ENCODE measurements at places on chromosomes 7 and 10.
A peak's percentile ranks its signal among the peaks of the same experiment; 100 is the strongest.

DNA sequence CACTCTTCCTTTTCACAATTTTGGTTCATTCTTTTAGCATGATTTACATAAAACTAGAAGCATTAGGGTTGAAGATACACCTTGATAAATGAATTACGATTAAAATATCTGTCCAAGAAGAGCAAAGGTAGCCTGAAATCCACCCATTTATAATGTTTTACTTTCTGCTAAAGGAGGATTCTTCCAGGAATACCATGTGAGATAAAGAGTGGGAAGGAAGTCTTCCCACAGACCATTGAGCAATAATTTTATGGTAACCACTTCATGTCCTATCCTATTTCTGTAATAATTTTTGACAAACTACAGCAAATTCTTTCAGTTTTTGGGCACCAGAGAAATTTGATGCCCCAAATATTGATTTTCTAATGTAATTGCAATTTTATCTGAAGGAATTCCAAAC is 150.6 kb upstream of the STEAP4 start:
- DNase-seq: no peak

GRCh38 chr7:44766416-44766801 is 17.8 kb downstream of the ZMIZ2 start:
- DNase-seq: no peak

- DNase-seq: no peak
Observed at GRCh38 chr7:136167991-136168390, 190.8 kb upstream of the MTPN start.

DNA sequence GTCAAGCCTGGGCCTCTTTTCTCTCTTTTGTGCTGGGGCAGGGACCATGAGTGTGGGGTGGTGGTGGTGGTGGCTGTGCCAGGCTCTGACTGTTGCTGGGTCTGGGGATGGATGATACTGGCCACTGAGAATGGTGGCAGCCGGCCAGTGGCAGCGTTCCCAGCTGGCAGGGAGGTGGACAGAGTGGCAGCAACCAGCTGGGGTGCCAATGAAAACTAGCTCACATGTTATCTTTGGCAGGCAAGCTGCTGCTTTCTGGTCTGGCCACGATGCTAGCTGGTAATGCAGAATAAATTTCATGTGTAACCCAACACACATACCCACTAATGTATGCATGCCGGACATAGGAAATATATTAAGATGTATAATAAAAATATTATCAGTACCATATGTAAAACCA is 95.0 kb upstream of the SLC26A5 start:
- no peak for DNase-seq

- DNase-seq: no peak
Observed at GRCh38 chr7:129095258-129095657, 40.3 kb upstream of the TNPO3 start.

DNA sequence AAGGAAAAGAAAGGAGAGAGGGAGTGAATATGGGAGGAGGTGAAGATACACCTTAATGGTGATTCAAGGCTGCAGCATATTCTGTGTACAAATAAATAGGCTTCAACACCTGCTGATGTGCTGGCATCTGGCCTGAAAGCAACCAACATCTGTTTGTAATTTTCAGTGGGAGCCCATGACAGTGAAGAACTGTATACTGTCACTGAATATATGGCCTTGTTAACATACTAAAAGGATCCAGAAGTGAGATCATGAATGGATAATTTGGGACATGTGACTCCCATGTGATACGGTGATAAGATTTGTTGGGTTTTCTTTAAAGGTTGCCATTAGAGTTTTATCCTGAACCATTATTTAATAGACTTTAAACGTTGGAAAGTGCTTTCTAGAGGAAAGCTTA is 459.3 kb downstream of the CNTNAP2 start:
- no peak for DNase-seq

GRCh38 chr10:18472977-18473376 is 178.4 kb downstream of the NSUN6 start:
- peak; percentile 14 for DNase-seq

DNA sequence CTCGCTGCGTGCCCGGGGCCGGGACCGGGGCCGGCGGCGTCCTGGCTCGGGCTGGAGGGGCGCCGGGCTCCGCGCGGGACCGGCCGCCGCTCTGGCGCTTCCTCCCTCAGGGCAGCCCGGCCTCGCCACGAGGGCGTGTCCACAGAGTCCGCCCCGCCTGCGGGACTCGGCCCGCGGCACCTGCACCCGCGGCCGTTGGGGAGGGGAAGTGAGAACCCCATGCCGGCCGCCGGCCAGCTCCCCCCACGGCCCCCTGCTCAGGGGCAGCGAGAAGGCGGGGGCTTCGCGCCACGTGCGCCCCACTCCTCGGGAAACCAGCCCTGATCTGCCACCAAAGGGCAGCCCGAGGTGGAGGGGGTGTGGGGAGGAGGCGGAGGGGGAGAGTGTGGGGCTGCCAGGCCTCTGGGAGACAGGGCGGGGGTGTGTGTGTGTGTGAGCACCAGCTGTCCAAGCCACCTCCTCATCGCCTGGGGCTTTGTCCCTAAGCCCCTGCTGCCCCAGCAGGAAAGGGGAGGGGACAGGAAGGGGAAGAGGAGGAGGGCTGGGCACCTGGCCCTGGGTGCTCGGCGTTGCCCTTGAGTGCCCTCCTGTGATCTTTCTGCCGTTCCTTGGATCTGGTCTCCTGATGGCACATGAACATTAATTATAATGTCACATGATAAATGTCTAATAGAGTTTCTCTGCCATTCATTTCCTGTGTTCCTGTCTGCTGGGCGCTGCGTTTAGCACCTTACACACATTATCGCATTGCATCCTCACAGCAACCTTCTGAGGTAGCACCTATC is at the start of gene PIK3AP1:
PIK3AP1 (minus strand) TSS at position 93 of the 785 bp plus-strand sequence. CDS start 120 bp downstream, outside the sequence.
- peak; percentile 90 for DNase-seq

GRCh38 chr7:28641752-28642545 is 229.6 kb downstream of the CREB5 start:
- DNase-seq: no peak

DNA sequence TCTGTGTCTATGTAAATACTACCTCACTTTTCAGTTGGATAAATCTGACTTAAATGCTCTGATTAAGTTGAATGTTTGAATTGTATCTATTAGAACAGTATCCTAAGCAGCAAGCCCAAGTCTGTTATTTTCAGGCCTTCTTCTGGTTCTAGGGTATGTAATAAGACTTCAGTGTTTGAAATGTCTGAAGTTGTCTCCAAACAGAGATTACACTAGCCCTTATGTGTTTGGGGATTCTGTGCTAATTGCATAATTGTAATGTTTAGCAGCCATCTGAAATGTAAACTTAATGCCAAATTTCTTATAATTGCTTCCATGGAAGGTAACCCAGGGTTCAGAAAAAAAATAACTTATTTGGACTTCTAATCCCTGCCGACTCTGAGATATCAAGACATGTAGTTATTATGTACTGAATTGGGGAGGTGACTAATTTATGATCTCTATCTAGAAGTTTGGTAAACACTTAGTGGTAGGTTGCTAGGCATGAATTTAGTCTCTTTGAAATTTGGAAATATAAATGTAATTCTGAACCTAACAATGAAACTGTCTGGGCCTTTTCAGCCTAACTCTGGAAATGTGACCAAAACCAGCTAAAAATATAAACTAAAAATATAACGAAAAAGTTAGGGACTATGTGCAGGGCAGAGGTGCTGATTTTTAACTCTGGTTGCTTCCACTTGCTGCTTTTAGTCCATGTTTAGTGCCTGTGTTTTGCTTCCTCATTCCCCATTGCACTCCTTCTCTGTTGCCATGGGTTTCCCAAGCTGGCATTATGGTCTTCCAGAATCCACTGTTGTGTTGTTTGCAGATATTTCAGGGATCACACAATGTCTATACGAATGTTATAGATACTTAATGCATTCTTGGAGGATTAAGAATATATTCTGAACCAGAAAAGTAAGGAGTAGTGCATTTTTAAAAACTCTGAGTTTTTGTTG is 54.8 kb downstream of the MCU start:
- DNase-seq: no peak

GRCh38 chr10:49350846-49351532 is 44.9 kb downstream of the DRGX start:
- DNase-seq: no peak

GRCh38 chr10:124324856-124325632 is 93.7 kb downstream of the OAT start:
- DNase-seq: no peak

GRCh38 chr10:69516316-69516715 is 56.9 kb downstream of the NEUROG3 start:
- DNase-seq: peak; percentile 82

- no peak for DNase-seq
Observed at GRCh38 chr10:62050893-62051433, 149.5 kb downstream of the ARID5B start.

- peak; percentile 90 for DNase-seq
Observed at GRCh38 chr10:117226813-117227451, 14.0 kb upstream of the SLC18A2 start.

GRCh38 chr10:33967606-33968120 is 633.2 kb upstream of the NRP1 start:
- DNase-seq: no peak

DNA sequence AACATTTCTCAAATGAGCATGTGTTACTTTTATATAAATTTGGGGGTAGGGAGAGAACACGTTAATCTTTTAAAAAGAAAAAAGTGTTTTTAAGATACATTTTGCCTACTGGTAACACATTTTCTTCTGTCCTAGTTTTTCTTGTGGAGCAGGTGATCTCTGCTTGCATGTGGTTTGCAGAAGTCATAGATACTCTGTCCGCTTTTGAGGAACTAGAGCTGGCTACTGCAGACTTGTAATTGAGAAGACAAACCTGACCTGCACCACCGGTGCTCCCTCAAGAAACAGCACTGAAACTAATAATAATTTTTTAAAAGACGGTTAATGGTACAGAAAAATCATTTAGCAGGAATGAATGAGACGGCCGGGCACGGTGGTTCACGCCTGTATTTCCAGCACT is 243.1 kb downstream of the KIAA1217 start:
- no peak for DNase-seq

GRCh38 chr7:44977959-44978335 is 868 bp downstream of the MYO1G start:
- peak; percentile 74 for DNase-seq

- DNase-seq: peak; percentile 79
Observed at GRCh38 chr7:38327637-38328036, 54.2 kb upstream of the TARP start.

GRCh38 chr7:68601826-68602225 is 996.4 kb upstream of the AUTS2 start:
- no peak for DNase-seq

- DNase-seq: no peak
Observed at GRCh38 chr10:113259576-113260226, 293.2 kb upstream of the HABP2 start.

DNA sequence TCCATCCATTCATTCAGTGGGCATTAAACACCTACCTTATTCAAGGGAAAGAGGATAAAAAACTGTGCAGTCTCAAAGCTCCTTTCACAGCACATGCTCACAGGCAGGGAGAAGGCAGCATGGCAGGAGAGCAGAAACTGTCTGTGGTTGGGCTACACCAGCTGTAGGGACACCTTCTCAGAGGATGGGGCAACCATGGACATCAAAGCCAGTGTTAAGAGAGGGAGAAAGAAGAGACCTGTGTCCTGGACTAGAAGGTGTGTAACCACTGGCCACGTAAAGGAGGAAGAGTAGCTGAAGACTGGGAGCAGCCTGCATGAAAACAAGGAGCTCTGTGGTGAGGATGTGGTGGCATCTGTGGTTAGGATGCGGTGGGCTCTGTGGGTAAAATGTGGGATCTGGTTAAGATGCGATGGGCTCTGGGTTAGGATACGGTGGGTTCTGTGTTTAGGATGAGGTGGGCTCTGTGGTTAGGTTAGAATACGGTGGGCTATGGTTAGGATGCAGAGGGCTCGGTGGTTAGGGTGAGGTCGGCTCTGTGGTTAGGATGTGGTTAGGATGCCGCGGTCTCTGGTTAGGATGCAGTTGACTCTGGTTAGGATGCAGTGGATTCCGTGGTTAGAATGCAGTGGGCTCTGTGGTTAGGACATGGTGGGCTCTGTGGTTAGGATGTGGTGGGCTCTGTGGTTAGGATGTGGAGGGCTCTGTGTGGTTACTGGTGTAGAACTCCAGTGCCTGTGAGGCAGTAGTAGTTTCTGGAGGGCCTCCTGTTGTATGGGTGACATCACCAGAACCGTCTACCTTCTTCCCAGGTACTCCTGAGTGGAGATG is 197.6 kb downstream of the WDR37 start:
- DNase-seq: peak; percentile 53

- DNase-seq: peak; percentile 59
Observed at GRCh38 chr10:67666416-67667034, 29.5 kb downstream of the CTNNA3 start.

DNA sequence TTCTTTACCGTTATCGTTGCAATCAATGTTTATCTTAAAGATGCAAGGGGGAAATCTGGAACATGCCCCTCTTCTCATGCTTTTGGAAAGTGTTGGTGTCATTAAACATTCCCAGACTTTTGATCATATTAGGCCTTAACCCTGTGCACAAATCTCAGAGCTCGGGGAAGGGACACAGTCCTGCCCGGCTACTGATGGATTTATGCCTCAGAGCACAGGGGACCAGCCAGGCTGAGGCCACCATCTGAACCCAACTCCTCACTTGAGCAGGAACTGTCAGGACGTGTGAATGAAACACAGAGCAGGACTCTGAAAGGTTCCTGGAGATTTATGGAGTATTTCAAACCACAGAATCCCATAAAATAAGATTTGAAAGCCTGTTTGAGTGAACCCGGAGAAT is 132.0 kb upstream of the CXCL12 start:
- DNase-seq: no peak

GRCh38 chr10:90602862-90603610 is 254.8 kb downstream of the HTR7 start:
- DNase-seq: no peak

DNA sequence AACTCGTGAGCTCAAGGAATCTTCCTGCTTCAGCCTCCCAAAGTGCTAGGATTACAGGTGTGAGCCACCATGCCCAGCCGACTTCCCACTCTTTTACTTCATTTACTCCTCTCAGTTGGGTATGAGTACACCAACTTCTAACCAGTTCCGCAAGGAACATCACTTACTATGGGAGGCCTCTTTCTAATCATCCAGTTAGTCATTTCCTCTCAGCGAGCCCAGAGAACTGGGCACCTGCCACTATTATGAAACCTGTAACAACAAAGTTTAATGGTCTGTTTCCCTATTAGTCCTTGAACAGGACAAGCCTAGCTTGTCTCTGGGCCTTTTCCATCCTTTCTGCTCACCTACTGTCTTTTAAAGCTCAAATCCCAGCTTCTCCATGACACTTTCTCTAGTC is 88.8 kb downstream of the DNMBP start:
- DNase-seq: no peak

Data from hematopoietic multipotent progenitor cell treated with erythropoietin and hydrocortisone succinate and interleukin-3 and kit ligand, for 4 days (in vitro differentiated cells).